GM23248 (cell line): ENCODE measurements at places on chromosomes 5 and 9.

- DNase-seq = no peak
Observed at GRCh38 chr9:21023861-21024260, 7.6 kb downstream of the HACD4 start.

DNA sequence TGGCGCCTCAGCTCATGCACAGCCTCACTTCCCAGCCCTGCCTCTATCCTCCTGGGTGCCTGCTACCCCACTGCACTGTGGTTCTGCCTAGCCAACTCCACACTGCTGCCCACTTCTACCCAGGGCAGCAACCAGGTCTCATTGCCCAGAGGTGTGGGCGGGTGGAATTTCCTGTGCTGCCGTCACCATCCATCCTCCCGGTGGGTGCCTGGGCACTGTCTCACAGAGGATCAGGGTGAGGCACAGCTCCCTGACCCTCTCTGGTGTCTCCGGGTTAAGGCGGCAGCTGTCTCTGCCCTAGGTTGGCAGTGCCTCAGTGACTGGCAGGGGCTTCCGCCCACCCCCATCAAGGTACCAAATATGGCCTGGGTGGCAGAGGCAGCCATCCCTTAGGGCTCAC is 4.3 kb upstream of the MTMR12 start:
- peak; percentile 31 for DNase-seq

GRCh38 chr9:115263371-115264075 is 145.6 kb upstream of the TNC start:
- DNase-seq = peak; percentile 75

DNA sequence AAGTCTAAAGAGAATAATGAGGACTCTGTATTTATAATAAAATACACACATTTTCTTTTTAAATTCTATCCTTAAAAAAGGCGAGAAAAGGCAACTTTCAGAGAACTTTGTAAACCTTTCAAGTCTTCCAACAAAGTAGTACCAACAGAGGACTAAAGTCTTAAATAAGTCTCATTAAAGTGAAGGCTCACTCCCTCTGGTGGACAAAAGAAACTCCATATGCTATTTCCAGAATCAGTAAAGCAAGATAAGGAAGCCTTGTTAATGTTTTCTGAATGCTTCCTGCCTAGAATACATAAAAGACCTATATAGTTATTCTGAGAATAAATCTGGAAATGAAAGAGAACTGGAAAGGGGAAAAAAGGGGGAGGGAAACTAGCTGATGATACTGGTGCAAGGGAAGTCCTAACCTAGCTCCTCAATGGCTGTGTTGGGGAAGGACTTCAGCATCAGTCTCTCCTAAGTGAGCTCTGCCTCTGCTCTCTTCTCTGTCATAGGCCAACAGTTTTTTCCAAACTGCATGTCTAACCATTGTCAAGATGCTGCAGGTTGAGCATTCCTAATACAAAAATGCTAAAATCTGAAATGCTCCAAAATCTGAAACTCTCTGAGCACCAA is 7.2 kb downstream of the HMGCS1 start:
- peak; percentile 78 for DNase-seq

- DNase-seq = no peak
Observed at GRCh38 chr5:3893975-3894374, 298.3 kb downstream of the IRX1 start.

DNA sequence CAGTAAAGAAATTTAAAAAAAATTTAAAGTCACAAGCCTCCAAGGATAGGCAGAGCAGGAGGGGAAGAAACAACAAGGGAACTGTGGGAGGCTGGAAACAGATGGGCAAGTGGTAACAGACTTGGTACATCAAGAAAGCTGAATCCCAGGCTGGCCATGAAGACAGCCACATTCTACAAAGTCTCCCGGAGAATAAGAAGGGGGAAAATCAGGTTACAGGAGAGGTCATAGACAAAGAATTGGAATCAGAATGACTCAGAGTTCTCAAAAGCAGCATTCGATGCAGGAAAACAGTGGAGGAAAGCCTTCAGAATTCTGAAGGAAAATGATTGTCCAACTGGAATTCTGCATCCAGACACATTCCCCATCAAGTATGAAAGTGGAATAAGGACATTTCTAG is 129.7 kb downstream of the ADAMTS2 start:
- no peak for DNase-seq

- DNase-seq = no peak
Observed at GRCh38 chr5:109469896-109470662, 60.3 kb upstream of the PJA2 start.

- no peak for DNase-seq
Observed at GRCh38 chr5:369151-369868, 47.8 kb downstream of the AHRR start.
